Mesenteric fat pad (tissue), 1 donor: ENCODE measurements at places on chromosomes 3 and 15. TPM values are rescaled to one million over a fixed set of nuclear protein-coding genes. Genes with fewer than 3 reads are reported as not detected.

- DNase-seq, result no peak
Observed at GRCh38 chr3:12508291-12508700, 24.0 kb downstream of the TSEN2 start.

GRCh38 chr15:93987068-93987467, 244.3 kb upstream of the MCTP2 start:
- no peak for DNase-seq

PPP1R14D gene
- total RNA-seq, result not detected

DNA sequence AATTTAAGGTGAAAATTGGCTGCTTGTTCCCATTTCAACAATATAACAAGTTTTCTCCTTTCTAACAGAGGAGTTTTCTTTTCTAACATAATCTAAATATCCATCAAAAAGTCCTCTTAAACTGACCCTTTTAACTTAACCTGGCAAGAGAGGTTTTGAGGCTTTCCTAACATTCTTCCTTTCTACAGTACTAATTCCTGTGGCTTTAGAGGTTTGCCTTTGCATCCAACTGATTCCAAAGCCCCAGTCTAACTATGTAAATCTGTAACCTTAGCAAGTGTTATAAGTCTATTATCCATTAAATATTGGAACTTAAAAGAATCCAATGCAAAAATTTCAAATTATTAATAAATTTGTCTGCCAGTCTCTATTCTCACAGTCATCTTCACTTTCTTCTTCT, 134.1 kb downstream of the ISL2 start:
- DNase-seq, result no peak
